ENCODE measurements at places on chromosomes 6 and 20.

DNA sequence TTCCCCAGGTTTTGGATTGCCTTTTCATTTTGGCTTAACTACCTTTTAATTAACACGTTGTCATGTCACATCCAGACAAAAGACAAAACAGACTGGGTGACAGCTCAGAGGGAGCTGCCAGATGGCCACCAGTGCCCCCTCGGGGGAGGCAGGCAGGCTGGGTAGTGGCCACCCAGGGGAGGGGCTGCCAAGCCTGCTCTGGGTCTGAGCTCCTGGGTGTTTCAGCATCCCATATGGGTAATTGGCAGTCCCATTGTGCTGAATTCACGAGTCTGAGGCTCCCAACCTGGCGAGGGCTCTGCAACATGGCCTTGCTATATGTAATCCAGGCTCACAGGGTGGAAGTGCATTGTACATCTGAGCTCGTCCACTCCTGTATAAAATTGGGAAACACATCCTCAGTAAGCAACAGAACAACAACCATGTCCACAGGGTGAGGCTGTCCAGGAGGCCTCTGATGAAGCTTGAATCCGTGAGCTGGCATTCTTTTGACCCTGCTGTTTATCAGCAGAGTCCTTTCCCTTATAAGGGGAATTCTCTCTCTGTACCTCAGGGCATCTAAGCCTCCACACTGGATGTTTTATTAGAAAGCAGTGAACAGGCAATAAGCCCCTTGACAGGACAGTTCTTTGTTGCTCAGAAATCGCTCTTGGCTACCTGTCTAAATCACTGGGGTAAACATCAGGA, 111.7 kb upstream of the SLC22A23 start:
- no peak for DNase-seq

DNA sequence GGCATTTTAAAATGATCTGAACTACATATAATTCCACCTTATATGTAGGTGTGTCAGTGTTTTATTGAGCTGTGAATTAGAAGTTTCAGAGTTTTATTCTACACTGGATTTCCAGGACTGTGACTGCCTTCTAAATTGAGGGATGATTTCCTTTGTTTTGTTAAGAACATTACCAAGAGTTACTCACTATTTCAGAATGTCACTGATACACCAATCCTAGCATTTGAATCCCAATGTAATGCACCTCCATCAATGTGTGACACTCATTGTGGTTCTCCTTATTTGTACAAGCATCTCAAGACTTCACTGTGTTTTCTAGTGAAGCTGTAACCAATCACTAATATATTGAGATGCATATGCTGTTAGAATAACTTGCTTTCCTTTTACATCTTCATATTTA, 86.8 kb downstream of the PLCB1 start:
- DNase-seq: peak; percentile 72

- DNase-seq: no peak
These were observed 69.2 kb upstream of the TBC1D7 start for GRCh38 chr6:13397359-13398068.

- peak; percentile 14 for DNase-seq
These were observed 79.7 kb upstream of the NFATC2 start for GRCh38 chr20:51622004-51622874.

GRCh38 chr6:38169977-38170526, 350.5 kb downstream of the ZFAND3 start:
- DNase-seq: no peak

- DNase-seq: no peak
These were observed 25.5 kb downstream of the TMEM14A start for GRCh38 chr6:52696418-52696817.

DNA sequence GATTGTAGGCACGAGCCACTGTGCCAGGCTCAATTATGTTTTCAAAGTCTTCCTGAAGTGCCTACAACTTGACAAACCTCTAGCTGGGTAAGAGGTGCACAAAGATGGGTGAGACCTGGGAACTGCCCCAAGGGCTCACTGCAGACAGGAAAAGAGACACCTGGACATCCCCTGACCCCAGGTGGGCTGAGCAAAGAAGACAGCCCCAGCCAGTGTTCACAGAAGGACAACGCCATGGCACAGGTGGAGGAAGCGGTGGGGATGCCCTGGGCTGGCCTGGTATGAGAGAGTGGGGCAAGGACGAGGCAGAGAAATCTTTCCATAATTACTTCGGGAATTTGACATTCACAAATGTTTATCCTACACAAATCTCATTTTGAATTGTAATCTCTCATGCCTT, 278.9 kb downstream of the SMOC2 start:
- DNase-seq: no peak

GRCh38 chr6:112237066-112237465, 17.3 kb downstream of the LAMA4 start:
- DNase-seq: no peak

GRCh38 chr6:144690133-144690532, 405.0 kb downstream of the UTRN start:
- no peak for DNase-seq

- no peak for DNase-seq
These were observed 13.0 kb downstream of the SLC2A4RG start for GRCh38 chr20:63752411-63753101.

GRCh38 chr6:74587386-74587785, 618.5 kb downstream of the COL12A1 start:
- DNase-seq: no peak

GRCh38 chr20:62570897-62571668, 71.2 kb upstream of the SLCO4A1 start:
- DNase-seq: no peak

- no peak for DNase-seq
These were observed 26.8 kb upstream of the DDR1 start for GRCh38 chr6:30857549-30857948.

GRCh38 chr6:33207552-33208090, 679 bp upstream of the RING1 start:
- peak; percentile 62 for DNase-seq

- no peak for DNase-seq
These were observed 224.0 kb downstream of the EYA2 start for GRCh38 chr20:47118641-47119040.

DNA sequence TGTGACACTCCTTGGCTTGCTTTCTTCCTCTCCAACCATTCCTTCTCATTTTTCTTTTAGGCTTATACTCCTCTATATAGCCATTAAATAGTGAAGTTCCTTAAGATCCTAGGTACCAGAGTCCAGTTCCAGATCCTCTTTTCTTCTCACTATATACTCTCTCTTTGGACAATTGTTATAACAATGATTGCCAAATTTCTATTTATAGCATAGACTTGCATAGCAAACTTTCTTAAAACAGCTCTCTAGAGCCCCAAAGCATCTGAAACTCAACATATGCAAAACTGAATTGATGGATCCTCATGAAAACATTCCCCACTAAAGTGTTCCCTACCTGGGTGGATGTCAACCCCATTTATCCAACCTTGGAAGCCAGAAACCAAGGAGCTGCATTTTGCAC, 13.4 kb downstream of the PHIP start:
- DNase-seq: no peak

- DNase-seq: no peak
These were observed 45.7 kb upstream of the IRF4 start for GRCh38 chr6:345747-346385.

GRCh38 chr6:42846505-42846904, 32.9 kb upstream of the RPL7L1 start:
- no peak for DNase-seq

- DNase-seq: peak; percentile 29
These were observed 247.8 kb downstream of the CD83 start for GRCh38 chr6:14365393-14365792.

GRCh38 chr6:43773050-43773979, 3.3 kb downstream of the VEGFA start:
- peak; percentile 74 for DNase-seq

- DNase-seq: peak; percentile 72
These were observed 14.7 kb downstream of the UQCC2 start for GRCh38 chr6:33696548-33697518.

DNA sequence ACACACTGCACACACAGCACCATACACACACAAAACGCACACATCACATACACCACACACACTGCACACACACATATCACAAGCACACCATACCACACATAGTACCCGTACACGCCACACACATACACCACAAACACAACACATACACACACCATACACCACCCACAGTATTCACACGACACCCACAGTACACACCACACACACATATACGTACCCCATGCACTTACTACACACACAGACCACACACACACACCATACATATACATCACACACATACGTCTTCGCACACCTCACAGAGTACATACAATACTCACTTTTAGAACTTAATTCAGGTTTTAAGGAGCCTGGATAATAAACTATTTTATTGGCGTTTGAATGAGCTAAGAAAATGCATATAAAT, 1805.3 kb upstream of the DEFB115 start:
- no peak for DNase-seq

- peak; percentile 52 for DNase-seq
These were observed 220.1 kb downstream of the HACE1 start for GRCh38 chr6:104639668-104640067.

DNA sequence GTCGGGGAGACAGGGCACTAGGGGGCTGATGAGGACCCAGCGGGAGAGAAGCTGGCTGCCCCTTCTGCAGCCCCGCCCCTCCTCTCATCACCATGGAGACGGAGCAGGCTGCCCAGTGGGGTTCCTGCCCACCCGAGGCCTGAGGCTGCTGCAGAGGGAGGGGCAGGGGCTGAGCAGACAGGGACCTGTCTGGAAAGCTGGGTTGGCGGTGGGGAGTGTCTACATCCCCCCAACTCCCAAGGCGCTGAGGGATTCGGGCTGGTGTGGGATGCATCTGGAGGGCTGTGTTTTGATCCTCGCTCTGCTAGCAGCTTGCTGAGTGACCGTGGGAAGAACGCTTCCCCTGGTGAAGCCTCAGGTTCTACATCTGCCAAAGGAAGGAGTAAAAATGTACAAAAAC, 1.2 kb upstream of the BPI start:
- DNase-seq: no peak

DNA sequence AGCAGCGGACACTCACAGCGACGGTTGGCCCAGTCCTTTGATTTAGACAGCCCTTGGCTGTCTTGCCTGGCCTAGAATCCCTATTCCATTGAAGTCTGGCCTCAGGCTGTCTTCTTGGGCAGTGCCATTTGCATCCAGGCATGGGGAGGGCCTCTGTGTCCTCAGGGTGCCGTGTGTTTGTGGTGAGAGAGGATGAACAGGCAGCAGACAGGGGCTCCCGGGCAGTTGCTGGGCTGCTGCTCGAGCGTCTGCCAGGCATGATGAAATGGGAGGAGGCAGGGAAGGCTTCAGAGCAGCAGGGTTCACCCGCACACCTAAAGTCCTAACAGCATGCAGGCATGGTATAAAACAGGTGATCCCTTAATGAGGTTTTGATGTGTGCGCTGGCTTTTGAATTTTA, 126.9 kb downstream of the SOBP start:
- DNase-seq: no peak

DNA sequence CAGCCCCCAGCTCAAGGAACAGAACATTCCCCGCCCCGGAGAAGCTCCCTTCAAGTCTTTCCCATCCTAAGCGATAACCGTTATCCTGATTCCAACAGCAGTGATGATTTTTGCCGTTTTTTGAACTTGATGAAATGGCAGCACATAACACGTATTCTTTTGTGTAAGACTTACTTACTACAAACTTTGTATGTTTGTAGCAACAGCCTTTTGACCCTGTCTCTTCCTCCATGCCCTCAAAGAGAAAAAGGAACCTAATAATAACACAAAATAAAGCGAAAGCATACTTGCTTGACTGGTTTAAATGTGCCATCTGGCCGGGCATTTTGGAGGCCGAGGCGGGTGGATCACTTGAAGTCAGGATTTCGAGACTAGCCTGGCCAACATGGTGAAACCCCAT, 26.4 kb upstream of the SLC9A8 start:
- DNase-seq: no peak

- DNase-seq: no peak
These were observed 38.0 kb upstream of the ADGRF1 start for GRCh38 chr6:47080083-47080596.
